ENCODE measurements at places on chromosomes 12 and 14. TPM values are rescaled to one million over a fixed set of nuclear protein-coding genes. Genes with fewer than 3 reads are reported as not detected.

DNA sequence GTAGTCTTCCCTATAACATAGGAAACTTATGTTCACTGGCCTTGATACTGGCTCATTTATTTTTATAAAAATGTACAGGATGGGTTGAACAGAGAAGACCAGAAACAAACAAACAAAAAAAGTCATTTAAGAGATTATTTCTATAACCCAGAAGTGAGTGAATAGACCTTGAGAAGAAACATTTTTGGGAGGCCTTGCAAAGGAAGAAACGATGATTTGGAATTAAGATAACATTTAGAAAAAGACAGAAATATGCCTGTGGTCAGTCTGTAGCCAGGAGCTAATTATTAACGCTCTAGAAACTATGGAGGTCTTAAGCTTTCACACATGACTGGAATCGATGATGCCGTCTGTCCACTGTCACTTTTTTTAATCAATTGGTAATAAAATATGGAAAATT, 264.0 kb downstream of the EGLN3 start:
- DNase-seq, result no peak

DNA sequence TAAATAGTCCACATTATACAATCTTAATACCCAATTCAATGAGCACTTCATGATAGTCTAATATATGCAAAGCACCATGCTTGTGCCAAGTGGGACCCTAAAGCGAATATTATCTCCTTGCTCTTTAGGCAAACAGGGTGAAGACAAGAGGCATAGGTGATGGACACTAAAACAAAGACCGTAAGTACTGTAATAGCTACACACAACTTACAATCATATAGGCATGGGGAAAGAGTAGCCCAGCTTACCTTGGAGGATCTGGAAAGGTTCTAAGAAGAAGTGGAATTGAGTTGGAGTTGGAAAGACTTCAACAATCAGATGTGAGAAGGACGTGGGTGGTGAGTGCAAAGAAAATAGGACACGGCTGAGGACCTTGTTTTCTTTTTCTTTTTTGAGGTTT, 19.1 kb upstream of the BCL2L14 start:
- DNase-seq, result no peak

GRCh38 chr12:124640056-124640455, 72.6 kb upstream of the NCOR2 start:
- DNase-seq, result no peak

DNA sequence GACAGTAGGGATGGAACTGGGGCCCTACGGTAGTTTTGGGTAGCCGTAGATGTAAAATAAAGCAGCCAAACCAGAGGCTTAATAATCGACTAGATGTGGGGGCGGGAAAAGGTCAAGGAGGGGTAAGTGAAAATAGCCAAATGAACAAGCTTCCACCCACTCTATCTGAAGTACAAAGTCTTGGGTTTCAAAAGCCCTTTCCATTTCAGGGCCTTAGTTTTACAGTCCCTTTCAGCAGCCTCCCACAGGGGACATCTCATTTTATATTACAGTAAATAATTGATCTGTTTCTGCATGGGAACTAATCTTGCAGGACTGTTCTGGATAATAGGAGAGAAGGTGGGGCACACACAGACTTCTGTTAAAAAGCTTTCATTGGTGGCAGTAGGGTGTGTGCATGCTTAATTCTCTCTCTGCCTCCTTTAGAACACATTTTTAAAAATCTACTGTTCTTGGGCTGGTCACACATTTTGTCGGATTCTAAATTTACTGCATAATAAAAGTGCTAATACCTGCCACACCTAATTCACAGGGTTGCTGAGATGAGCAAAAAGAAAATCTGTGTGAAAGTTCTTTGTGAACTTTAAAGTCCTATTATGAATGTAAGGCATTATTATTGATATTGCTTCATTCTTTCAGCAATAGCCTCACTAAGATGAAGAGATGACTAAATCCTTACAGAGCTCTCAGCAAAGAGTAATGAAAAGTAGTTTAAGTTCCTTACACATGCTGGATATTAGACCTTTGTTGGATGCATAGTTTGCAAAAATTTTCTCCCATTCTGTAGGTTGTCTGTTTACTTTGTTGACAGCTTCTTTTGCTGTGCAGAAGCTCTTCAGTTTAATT, 104.6 kb downstream of the ITPR2 start:
- DNase-seq, result no peak

DNA sequence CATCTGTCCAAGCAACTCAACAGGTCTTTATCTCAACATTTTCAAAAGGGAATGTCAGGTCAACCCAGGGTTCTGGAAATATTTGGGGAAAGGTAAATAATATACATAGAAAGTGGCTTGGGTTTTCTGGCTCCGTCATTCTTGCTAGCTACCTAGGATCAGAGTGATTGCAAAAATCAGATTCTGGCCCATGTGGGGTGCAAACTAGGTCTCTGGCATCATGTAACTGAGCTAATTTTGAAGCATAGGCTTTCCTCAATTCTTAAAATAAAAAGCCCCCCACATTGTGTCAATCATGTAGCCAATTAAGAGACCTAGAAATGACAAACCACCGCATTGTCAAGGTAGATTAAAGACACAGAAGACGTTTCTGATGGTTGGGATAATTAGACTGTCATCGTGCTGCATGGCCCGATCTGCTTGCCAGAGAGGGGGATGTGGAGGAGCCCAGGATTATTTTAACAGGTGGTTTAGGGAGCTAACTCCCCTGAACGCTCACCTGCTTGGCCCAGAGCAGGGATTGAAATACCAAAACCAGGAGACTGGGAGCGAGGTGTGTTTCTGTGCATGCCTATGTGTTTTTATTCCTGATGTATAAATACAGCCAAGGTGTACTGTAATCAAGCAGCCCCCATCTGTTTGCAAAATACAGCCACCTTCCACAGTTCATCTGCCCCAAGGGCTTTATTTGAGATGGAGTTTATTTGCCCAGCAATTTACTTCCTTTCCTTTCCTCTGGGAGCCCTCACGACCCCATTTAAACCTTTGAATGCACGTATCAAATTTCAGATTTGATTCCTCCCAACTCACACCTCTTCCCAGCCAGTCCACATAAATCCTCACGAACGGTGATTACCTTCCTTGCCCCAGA, 189.5 kb downstream of the TTC8 start:
- DNase-seq, result no peak

- DNase-seq, result no peak
Observed at GRCh38 chr12:6955108-6956020, 4.2 kb downstream of the PTPN6 start.

DNA sequence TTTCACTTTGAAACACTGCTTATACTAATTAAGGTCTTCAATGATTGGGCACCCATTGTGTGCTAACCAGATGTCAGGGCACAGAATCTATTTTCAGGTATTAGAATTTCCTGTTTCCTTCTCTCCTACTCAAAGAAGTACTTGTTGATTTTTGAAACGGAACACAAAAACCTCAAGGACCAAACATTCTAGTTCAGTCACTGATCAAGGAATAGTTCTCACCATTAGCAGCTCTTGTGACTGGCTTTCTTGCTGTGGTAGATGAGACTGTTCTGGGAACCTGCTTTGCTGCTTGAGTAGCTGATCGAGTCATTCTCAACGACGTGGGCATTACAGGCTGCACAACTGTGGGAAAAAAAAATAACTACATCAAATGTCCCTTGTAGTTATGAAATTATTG, 11.0 kb downstream of the DLGAP5 start:
- no peak for DNase-seq

DNA sequence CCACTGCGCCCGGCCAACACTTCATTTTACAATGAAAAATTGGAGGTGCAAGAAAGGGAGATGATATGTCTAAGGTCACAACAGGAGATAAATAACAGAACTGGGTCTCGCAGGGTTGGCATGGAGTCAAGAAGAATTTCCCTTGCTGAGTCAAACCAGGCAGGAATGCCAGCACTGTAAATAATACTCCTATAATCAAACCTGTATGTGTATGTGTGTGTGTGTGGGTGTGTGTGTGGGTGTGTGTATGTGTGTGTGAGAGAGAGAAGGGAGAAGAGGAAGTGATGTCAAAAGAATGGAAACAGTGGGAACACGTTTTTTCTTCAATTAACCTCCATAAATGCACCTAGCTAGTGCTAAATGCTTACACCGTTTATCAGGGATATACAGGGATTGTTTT, 70.4 kb downstream of the TMEM116 start:
- no peak for DNase-seq

GRCh38 chr12:98232753-98233390, 282.5 kb upstream of the TMPO start:
- no peak for DNase-seq

DNA sequence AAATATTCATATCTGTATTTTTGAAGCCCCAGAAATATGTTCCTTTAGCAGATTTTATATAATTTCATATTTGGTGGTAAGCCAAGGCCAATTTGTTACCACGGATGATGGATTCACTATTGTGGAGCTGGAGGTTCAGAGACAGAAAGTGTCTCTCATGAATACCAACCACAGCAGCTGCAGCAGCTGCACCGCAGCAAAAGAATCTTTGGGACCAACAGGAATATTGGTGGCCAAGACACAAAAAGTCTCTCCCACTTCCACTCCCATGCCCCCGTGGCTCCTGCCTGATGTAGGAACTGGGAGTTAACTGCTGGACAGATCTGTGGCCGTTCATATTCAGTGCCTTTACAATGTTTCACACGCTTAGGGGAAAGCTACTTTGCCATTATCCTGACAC, 155.3 kb downstream of the ADAMTS20 start:
- no peak for DNase-seq

- DNase-seq, result peak; percentile 73
Observed at GRCh38 chr12:100375038-100375735, 18.3 kb downstream of the SLC17A8 start.

DNA sequence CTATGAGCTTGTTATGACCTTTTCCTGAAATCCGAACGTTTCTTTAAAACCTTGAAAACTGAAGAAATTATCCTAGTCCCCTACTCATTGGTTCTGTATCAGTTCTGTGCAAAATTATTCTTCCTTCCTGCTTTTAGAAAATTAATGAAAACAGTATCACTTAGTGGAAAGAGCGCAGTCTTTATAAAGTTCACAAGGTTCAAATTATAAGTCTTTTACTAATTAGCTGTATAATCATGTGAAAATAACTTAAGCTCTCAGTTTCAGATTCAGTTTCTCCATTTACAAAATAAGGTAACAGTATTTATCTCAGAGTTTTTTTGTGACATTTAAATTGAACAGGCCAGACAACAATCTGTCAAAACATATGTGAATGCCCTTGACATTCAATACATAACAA, 306.1 kb downstream of the ADAMTS20 start:
- no peak for DNase-seq

TBK1 gene
- total RNA-seq, result 13.2 TPM

DTX1 gene
- total RNA-seq, result 6.3 TPM

ZFYVE21 gene
- total RNA-seq, result 48.7 TPM

POTEM gene
- not detected for total RNA-seq

EPYC gene
- not detected for total RNA-seq

ZNF10 gene
- 10.2 TPM for total RNA-seq

All from left cardiac atrium (tissue), 4 donors.